ENCODE measurements at places on chromosomes 1 and 21.

DNA sequence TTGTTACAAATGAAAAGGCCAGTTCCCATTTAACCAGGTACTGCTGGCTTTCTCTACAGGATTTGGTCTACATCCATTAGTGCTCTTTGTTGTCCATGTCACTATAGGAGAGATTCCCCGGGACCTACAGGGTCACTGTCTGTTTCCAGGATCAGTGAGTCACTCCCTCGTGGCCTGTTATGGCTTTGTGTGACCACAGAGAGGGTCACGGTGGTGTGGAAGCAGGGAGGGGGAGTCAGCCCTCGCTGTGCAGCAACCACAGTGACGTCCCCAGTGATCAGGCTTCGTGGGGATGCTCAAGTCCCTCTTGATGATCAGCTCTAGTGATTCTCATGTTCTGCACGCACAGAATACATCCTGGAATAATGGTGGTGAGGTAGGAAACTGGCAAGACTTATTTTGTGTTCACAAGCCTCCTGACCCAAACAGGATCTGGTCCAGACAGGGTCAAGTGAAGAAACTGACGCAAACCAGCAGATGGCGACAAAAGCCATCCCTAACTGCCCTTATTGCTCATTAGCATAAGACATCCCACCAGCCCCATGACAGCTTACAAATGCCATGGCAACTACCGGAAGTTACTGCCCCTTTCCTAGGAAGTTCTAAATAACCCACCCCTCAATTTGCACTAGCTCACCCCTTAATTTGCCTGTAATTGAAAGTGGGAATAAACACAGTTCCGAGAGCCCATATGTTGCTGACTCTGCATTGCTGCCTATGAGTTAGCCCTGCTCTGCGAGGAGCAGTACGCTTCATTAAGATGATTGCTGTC is 98.5 kb downstream of the DISC1 start:
- DNase-seq: peak; percentile 50

DNA sequence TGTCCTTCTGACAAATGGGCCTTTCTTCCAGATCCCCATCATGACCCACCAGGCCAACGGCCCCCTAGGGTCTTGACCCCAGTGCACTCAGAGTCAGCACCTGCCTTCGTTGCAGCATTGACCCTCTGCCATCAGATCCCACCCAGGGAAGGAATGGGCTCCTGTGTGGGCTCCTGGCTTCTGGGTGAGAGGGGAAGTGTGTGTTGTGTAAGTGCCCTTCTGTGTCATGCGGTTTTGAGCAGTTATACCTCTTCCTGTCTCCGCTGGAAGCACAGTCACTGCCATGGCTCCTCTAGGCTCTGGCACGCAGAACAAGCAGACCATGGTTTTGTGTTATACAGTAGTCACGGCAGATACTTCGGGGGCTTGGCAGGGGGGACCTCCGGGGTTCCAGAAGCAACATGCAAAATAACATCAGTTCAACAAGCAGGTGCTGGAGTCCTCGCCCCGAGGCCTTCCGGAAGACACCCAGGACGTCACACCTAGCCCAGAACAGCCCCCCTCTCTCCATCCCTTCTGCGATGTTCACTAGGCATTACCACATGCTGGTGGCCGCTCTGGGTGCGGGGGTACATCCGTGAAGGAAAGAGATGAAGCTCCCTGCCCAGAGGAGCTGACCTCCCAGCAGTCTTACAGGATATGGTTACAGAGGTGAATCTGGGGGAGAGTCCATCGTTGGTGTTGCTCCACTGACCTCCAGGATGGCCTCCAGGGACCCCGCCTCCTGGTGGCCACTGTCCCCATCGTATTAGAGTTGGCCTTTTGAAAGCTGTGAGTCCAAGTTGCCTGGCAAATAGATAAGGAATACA is 17.4 kb upstream of the KCNAB2 start:
- DNase-seq: no peak

DNA sequence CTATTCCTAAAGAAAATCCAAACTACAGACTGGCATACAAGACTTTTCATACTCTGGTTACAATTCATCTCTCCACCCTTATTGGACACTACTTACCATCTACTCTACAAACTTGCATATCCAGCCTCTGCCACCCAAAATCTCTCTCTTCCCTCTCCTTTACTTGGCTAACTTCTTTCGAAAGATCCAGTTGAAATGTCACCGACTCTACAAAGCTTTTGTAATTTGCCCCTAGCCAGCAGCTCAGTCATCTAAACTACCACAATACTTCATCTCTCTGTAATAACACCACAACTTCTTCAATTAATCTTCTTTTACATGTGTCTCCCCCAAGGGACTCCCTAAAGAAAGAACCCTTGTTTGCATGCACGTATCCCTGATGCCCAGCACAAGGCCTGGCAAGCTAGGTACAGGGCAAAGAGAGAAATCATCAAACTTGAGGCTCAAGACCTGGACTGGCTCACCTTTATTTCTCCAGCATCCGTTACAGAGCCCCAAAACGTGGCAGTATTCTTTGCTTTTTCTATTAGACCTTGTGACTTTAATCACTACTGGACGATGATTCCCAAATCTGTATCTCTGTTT is 2.7 kb downstream of the ZBTB21 start:
- no peak for DNase-seq

DNA sequence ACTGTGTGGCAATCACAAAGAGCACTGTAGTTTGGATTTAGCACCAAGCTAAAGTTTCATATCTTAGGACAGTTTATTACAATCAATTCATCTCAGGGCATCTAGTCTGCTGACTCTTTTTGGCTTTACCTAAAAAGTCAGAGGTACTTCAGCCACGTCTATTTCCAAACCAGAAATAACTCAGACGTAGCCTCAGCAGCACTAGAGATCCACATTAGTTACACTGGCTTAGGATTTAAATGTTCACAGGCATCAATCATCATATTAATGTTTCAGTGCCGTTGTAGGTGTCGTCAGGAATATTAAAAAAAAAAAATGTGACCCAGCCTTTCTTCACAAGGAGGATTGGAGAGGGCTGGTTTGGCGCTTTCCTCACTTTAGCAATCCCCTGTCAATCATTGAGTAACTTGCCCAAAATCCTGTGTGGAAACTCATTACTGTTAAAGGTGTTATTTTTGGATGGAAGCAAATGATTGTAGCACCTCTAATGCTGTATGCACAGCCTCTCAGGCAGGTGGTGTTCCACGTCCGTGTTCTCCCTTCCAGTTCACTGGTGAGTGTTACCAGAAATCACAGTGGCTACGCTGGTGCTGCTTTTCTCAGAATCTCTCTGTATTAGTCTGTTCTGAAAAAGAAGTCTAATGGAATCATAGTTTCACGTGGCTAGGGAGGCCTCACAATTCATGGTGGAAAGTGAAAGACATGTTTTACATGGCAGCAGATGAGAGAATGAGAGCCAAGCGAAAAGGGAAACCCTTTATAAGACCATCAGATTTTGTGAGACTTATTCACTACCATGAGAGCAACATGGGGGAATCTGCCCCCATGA is 45.4 kb downstream of the NEK7 start:
- DNase-seq: no peak

- DNase-seq: peak; percentile 64
These were observed 220.2 kb downstream of the TBX15 start for GRCh38 chr1:118767971-118768370.

- peak; percentile 93 for DNase-seq
These were observed 69.8 kb downstream of the MPZL1 start for GRCh38 chr1:167791281-167792187.

- DNase-seq: peak; percentile 14
These were observed 16.1 kb downstream of the CNR2 start for GRCh38 chr1:23897083-23897482.

GRCh38 chr1:91569411-91570119 is 68.9 kb downstream of the CDC7 start:
- peak; percentile 93 for DNase-seq

GRCh38 chr21:41680444-41681347 is 86.2 kb downstream of the RIPK4 start:
- peak; percentile 23 for DNase-seq

DNA sequence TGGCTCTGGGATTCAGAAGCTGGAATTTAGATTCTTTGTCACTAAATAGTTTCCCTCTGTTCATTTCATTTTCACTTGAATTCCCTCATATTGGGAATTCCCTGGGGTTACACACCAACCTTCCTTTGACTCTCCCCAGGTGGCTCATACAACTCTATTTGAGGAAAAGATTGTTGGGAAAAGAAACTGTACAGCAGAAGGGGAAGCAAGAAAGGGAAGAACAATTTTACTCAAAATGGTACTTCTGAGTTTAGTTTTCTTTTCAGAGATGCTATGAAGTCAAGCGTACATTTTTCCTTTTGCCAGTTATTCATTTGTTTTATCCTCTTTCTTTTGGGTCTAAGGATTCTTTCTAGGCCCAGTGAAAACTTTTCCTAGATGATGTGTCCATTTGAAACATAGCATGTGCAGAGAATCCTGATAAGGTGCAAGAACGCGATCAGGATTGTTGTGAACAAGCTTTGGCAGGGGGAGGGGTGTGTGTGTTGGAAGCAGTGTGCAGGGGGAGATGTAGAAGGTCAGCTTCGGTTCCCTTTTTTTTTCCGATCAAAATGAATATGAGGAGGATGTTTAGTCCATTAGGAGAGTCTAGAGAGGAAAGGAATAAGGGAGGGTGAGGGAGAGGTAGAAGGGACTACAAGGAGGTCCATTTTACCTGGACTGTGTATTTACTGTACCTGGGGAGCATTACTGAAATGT is 26.8 kb upstream of the CD1D start:
- no peak for DNase-seq

- DNase-seq: peak; percentile 10
These were observed 319.5 kb upstream of the USP24 start for GRCh38 chr1:55534565-55535121.

DNA sequence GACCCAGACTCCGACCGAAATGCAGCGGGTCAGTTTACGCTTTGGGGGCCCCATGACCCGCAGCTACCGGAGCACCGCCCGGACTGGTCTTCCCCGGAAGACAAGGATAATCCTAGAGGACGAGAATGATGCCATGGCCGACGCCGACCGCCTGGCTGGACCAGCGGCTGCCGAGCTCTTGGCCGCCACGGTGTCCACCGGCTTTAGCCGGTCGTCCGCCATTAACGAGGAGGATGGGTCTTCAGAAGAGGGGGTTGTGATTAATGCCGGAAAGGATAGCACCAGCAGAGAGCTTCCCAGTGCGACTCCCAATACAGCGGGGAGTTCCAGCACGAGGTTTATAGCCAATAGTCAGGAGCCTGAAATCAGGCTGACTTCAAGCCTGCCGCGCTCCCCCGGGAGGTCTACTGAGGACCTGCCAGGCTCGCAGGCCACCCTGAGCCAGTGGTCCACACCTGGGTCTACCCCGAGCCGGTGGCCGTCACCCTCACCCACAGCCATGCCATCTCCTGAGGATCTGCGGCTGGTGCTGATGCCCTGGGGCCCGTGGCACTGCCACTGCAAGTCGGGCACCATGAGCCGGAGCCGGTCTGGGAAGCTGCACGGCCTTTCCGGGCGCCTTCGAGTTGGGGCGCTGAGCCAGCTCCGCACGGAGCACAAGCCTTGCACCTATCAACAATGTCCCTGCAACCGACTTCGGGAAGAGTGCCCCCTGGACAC is 534 bp downstream of the C1orf56 start:
- peak; percentile 57 for DNase-seq

- DNase-seq: no peak
These were observed 120.1 kb upstream of the CAMK1G start for GRCh38 chr1:209463441-209463840.

DNA sequence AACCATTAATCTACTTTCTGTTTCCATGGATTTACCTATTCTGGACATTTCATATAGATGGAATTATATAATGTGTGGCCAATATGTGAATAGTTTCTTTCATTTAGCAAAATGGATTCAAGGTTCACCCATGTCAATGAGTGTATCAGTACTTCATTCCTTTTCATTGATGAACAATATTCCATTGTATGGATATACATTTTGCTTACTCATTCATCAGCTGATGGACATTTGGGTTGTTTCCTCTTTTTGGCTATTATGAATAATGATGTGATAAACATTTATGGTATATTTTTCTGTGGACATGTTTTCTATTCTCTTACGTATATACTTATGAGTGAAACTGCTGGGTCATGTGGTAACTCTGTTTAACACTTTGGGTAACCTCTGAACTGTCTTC is 97.8 kb downstream of the SCMH1 start:
- no peak for DNase-seq

DNA sequence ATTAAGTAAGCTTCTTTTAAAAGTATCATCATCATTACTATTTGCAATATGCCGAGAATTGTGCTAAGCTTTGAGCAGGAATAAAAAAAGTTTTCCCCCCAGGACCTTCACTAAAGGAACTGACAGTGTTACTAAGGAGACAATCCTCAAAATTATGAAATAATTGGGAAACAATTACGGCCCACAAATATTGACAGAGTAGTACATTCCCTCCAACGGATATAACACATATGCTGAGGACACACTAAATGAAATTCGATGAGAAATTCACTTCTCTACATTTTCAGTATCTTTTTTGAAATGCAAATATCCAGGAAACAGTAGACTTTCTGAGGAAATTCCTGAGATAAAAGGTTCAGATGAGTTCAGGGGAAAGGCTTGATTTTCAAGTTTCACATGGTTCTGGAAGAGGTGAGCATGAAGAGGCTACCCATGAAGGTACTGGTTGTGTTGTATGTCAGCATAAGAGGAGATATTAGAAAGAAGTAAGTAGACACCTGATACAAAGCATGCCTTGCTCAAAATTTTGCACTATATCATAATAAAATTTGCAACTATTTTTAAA is 171.2 kb upstream of the NR5A2 start:
- no peak for DNase-seq

- DNase-seq: no peak
These were observed 35.5 kb upstream of the ATP1B1 start for GRCh38 chr1:169070958-169071357.

- DNase-seq: no peak
These were observed 18.5 kb downstream of the CD84 start for GRCh38 chr1:160560806-160561205.

DNA sequence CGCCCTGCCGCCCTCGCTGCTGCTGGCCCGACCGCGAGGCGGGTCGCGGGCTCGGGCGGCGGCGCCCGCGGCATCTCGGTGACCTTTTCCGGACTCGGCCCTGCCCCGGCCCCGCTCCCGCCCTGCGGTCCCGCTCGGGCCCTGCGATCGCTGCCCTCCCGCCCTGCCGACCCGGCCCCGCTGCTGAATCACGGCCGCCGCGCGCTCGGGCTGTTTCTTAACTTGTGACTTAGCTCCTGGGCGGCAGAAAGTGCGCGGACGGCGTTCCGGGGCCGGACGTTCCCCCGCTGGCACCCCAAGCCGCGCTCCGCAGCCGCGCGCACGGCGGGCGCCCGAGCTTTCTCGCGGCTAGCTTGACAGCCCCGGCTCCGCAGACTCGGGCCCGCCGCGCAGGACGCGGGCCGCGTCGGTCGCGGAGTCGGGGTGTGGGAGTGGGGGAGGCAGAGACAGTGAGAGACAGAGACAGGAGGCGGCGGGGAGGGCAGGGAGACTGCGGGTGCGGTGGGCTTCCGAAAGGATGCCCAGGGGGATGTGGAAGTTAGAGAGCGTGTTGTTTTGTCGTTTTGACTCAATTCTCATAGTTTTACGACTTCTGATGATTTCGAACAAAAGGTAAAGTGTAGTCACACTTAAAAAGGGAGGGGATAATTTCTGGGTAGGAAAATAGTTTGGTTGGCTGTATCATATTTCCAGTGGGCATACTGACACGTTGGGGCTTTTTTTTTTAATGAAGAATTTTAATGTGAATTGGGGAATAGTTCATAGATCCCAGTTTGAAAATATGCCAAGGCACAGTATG is 49.8 kb downstream of the PRDM2 start:
- no peak for DNase-seq
